Calu3 (cell line): ENCODE measurements at places on chromosomes 11 and 22. TPM values are rescaled to one million over a fixed set of nuclear protein-coding genes. Genes with fewer than 3 reads are reported as not detected.

Gene PGGHG
- 9.5 and 13.5 TPM in 2 replicates for total RNA-seq

Gene CYP2D6
- total RNA-seq: 9.3 and 10.7 TPM in 2 replicates

Gene RFPL1
- total RNA-seq: not detected in 2 replicates

Gene RBMXL2
- not detected in 2 replicates for total RNA-seq

Gene MS4A1
- total RNA-seq: not detected in 2 replicates

Gene SLC6A5
- not detected in 2 replicates for total RNA-seq

Gene CHCHD10
- total RNA-seq: 155 and 181 TPM in 2 replicates

Gene LIF
- 202 and 260 TPM in 2 replicates for total RNA-seq

Gene OR5A1
- not detected in 2 replicates for total RNA-seq

Gene PANX3
- not detected in 2 replicates for total RNA-seq

Gene OR6T1
- not detected in 2 replicates for total RNA-seq

DNA sequence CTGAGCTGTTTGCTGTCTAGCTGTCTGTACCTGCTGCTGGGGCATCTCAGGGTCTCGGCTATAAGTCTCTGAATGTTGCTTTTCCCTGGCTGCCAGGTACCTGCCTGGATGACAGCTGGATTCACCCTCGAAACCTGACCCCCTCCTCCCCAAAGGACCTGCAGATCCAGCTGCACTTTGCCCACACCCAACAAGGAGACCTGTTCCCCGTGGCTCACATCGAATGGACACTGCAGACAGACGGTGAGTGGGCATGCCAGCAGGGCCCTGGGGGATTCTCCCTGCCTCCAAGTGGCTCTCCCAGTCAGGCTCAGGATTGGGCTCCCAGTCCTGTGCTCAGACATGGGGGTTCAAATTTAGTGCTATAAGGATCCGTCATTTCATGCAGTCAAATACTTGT lies 12.9 kb downstream of the IL17RA start:
- no peaks in the 10 kb centered on the region for H3K36me3 ChIP-seq
- no peak overlapping the region for H3K27ac ChIP-seq
- no peaks in the 10 kb centered on the region for H3K27me3 ChIP-seq
- no peak for DNase-seq

DNA sequence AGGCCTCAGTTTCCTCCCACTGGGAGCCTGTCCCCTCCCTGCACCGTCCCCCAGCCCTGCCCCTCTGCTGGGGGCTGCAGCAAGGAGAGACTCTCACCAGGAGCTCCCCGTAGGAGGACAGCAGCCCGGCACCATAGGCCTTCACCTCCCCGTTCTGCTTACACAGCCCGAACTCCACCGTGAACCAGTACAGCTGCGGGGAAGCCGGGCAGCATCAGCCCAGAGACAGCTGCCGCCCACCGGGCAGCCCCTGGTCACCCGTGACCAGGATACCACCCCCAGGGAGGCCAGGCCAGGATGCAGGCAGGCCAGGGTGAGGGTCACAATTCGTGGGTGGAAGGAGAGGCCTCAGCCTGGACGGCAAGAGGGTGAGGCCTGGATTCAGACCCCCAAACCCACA lies 4.6 kb upstream of the INS start:
- peaks cover 9% of the 10 kb centered on the region for H3K4me1 ChIP-seq
- no peak overlapping the region for H3K27ac ChIP-seq
- peaks cover 38% of the 10 kb centered on the region for H3K27me3 ChIP-seq
- no peak overlapping the region for H3K4me3 ChIP-seq

DNA sequence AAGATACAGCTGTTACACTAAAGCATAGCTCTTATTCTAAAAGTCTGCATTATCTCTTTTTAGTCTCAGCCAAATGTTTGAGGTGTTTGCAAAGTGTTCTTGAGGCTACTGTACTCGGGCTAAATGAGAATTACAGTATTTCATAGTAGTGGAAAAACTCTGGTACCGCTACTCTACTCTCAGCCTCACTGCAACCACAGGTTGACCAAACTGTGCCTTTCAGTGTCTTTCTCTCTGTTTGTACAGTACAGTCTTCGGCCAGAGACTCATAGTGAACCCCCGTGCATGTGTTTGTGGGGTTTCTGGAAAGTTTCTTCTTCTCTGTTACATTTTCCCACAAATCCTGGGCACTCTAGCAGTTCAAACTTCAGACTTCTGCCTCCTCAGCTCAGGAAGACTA lies 7.4 kb upstream of the LUZP2 start:
- H3K27ac ChIP-seq: no peak overlapping the region
- no peaks in the 10 kb centered on the region for H3K27me3 ChIP-seq
- H3K4me1 ChIP-seq: no peaks in the 10 kb centered on the region
- no peak overlapping the region for H3K4me3 ChIP-seq
- H3K36me3 ChIP-seq: no peaks in the 10 kb centered on the region

DNA sequence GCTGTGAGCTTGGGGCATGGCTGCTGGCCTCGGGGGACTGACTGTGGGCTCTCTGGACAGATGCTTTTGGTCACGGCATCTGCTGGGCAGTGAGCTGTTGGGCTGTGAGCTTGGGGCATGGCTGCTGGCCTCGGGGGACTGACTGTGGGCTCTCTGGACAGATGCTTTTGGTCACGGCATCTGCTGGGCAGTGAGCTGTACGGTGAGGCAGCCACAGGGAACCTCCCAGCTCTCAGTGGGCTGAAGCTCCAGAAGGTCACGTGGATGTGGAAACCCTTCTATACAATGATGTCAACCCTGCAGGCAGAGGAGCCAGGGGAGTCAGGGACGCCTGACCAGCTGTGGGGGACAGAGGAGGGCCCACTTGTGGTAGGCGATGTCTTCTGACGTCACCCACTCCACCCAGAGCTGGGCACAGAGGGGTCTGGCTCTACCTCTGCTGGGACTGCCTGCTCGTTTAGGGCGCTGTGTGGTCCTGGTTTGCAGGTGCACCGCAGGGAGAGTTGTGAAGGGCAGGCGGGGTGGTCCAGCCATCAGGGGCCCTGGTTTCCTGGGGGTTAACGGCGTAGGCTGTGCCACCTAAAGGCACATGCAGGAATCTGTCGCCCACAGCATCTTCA lies 1331.3 kb downstream of the BRD1 start:
- no peaks in the 10 kb centered on the region for H3K4me1 ChIP-seq
- H3K4me3 ChIP-seq: no peak overlapping the region
- no peak overlapping the region for H3K27ac ChIP-seq
- no peak for DNase-seq
- H3K36me3 ChIP-seq: no peaks in the 10 kb centered on the region
- H3K27me3 ChIP-seq: no peaks in the 10 kb centered on the region

DNA sequence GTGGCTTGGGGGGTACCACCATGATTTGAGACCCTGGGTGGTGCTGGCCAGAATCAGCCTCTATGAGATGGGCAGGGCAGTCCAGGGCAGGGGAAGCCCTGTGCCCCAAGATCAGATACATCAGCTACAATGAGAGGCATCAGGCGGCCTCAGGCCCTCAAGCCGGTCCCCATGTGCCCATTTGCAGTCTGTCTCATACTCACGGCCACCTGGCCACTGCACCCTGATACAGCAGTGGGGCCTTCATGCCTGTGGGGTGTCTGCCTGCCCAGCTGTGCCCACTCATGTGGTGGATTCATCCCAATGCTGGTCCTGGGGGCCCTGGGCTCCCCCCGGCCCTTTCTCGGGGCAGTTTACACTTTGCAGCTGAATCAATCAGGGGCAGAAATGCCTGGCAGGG lies 42.4 kb upstream of the KCNQ1OT1 start:
- DNase-seq: no peak
- H3K4me1 ChIP-seq: peaks cover 17% of the 10 kb centered on the region
- H3K36me3 ChIP-seq: no peaks in the 10 kb centered on the region
- no peaks in the 10 kb centered on the region for H3K27me3 ChIP-seq

- no peaks in the 10 kb centered on the region for H3K36me3 ChIP-seq
These were observed 28.6 kb downstream of the PTPRJ start for GRCh38 chr11:48008951-48009270.

GRCh38 chr22:19527321-19527721 lies 3.1 kb upstream of the CLDN5 start:
- no peak overlapping the region for H3K4me3 ChIP-seq
- H3K27me3 ChIP-seq: peaks cover 65% of the 10 kb centered on the region
- H3K27ac ChIP-seq: no peak overlapping the region
- H3K36me3 ChIP-seq: peaks cover 8% of the 10 kb centered on the region
- no peaks in the 10 kb centered on the region for H3K4me1 ChIP-seq
- no peak for DNase-seq

GRCh38 chr11:70826541-70827335 lies 425.6 kb downstream of the SHANK2 start:
- no peak overlapping the region for H3K27ac ChIP-seq
- DNase-seq: no peak
- H3K27me3 ChIP-seq: no peaks in the 10 kb centered on the region
- peaks cover 20% of the 10 kb centered on the region for H3K36me3 ChIP-seq
- H3K4me3 ChIP-seq: no peak overlapping the region

GRCh38 chr11:102244681-102245409 lies 72.4 kb upstream of the BIRC3 start:
- DNase-seq: peak; percentile 43
- no peak overlapping the region for H3K27ac ChIP-seq
- no peak overlapping the region for H3K4me3 ChIP-seq
- H3K4me1 ChIP-seq: peaks cover 10% of the 10 kb centered on the region

DNA sequence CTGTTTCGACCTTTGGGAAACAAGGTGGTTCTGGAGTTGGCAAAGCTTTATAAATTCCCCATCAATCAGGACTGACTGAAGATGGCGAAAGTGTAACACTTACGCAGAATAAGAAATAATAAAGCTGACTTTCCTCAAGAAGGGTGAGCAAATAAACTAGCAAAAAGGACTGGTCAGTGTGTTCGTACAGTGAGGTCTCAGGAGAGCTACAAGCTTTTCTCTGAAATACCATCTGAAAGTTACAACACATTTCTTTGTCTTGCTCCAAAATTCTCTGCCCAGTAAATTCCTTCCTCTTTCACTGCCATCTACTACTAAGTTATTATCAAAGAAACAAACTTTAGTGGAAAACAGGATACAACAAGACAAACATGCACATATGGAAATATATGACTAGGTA lies 13.4 kb downstream of the PITPNB start:
- H3K27ac ChIP-seq: peak overlapping the region; percentile 58
- H3K4me1 ChIP-seq: no peaks in the 10 kb centered on the region
- DNase-seq: no peak

DNA sequence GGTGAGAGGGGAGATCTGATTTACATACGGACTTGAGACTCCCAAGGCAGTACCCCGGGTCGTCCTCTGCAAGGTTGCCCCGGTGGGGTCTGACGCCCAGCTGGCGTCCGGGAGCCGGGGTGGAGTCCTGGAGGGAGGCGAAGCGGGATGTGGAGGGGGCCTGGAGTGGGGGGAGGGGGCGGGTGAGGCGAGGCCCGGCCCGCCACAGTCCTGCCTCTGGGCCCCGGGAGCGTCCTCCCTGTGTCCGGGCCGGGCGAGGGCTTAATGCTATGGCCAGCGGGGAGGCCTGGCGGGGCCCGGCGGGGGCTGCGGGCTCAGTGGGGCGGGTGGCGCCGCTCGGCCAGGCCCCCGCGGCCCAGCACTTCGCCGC lies 2.4 kb upstream of the MYBPC3 start:
- H3K27ac ChIP-seq: no peak overlapping the region
- H3K4me3 ChIP-seq: no peak overlapping the region
- no peak for DNase-seq

DNA sequence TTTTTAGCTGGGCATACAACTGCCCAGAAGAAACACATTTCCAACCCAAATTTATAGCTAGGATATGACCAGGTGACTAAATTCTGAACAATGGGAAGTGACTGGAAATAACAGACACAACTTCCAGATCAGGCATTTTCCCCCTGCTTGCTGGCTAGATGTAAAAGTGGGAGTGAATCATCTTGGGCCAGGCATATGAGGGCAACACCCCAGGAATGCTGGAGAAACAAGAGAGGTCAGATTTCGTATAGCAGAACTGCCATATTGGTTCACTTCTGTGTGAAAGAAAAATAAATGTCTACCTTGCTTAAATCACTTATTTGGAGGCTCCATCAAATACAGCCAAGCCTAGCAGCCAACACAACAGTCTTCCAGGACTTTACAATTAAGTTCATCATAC lies 7.4 kb downstream of the ATL3 start:
- no peaks in the 10 kb centered on the region for H3K27me3 ChIP-seq
- H3K4me1 ChIP-seq: peaks cover 17% of the 10 kb centered on the region
- H3K27ac ChIP-seq: no peak overlapping the region
- DNase-seq: no peak
- H3K36me3 ChIP-seq: peaks cover 13% of the 10 kb centered on the region

- H3K4me3 ChIP-seq: no peak overlapping the region
- no peaks in the 10 kb centered on the region for H3K36me3 ChIP-seq
- peaks cover 39% of the 10 kb centered on the region for H3K27me3 ChIP-seq
- H3K4me1 ChIP-seq: no peaks in the 10 kb centered on the region
- no peak overlapping the region for H3K27ac ChIP-seq
These were observed 277.1 kb downstream of the TTC28 start for GRCh38 chr22:28402539-28402938.

DNA sequence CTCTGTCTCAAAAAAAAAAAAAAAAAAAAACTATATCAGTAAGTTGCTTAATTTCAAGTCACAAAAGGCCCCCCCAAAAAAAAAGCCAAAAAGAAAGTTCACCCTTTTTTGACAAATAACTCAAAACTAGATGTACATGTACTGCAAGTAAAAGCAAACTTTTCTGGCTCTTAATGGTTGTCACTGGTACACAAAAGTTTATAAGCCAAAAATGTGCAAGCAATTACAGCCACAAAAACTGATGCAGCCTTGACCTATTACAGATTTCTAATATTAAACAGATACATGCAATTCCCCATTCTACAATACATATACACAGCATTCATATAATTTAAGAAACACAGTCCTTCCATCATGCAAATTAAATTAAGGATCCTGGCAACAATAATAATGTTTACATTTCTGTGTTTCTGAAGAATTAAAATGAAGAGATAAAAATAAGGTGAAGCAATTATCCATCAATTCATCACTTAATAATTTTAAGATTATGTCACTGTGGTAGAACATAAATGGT lies 18.6 kb downstream of the PICALM start:
- H3K4me3 ChIP-seq: no peak overlapping the region
- H3K27me3 ChIP-seq: no peaks in the 10 kb centered on the region
- no peak overlapping the region for H3K27ac ChIP-seq
- peaks cover 22% of the 10 kb centered on the region for H3K36me3 ChIP-seq

GRCh38 chr22:29773233-29773632 lies 6.1 kb downstream of the UQCR10 start:
- DNase-seq: peak; percentile 57
- no peak overlapping the region for H3K4me3 ChIP-seq
- peaks cover 37% of the 10 kb centered on the region for H3K36me3 ChIP-seq
- no peaks in the 10 kb centered on the region for H3K27me3 ChIP-seq

DNA sequence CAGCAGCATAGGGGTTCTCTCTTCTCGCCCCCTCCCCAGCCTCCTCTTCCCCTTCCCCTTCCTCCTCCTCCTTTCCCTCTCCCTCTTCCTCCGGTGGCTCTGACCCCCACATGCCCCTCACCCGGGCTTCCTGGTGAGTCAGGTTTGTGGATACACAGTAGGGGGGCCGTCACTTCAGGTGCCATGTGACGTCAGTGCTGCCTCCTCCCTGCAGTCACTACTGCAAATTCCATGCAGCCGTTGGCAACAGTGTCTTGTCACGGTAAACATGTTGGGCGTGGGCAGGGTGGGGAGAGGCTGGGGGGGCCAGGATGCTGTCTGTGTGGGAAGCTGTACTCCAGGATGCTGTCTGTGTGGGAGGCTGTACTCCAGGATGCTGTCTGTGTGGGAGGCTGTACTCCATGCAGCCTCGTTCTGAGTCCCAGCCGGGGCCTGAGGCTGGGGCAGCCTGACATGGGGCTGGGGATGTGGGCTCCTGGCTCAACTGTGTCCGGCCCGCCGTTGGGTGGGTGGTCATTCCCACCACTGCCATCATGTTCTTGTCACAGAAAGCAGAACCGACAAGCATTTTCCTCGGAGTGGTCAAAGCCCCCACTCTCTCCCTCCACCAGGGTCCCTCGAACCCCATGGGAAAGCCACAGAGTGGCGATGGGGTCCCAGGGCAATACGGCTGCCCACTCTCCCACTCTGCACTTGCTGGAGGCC lies 2.4 kb upstream of the MUC2 start:
- H3K4me3 ChIP-seq: no peak overlapping the region
- no peaks in the 10 kb centered on the region for H3K27me3 ChIP-seq
- H3K36me3 ChIP-seq: peaks cover 9% of the 10 kb centered on the region
- H3K4me1 ChIP-seq: peaks cover 14% of the 10 kb centered on the region
- DNase-seq: peak; percentile 81
- H3K27ac ChIP-seq: peak overlapping the region; percentile 63
